Skeletal muscle cell (primary cell): ENCODE measurements at places on chromosomes 6 and 20.

- no peak for DNase-seq
Measured at GRCh38 chr6:134724771-134725340, 225.0 kb downstream of the ALDH8A1 start.

GRCh38 chr6:163671791-163672190 lies 257.3 kb downstream of the QKI start:
- no peak for DNase-seq

- DNase-seq, result no peak
Measured at GRCh38 chr20:48262466-48262865, 477.2 kb upstream of the SULF2 start.

- DNase-seq, result peak; percentile 67
Measured at GRCh38 chr6:155466539-155466938, 10.9 kb upstream of the NOX3 start.

DNA sequence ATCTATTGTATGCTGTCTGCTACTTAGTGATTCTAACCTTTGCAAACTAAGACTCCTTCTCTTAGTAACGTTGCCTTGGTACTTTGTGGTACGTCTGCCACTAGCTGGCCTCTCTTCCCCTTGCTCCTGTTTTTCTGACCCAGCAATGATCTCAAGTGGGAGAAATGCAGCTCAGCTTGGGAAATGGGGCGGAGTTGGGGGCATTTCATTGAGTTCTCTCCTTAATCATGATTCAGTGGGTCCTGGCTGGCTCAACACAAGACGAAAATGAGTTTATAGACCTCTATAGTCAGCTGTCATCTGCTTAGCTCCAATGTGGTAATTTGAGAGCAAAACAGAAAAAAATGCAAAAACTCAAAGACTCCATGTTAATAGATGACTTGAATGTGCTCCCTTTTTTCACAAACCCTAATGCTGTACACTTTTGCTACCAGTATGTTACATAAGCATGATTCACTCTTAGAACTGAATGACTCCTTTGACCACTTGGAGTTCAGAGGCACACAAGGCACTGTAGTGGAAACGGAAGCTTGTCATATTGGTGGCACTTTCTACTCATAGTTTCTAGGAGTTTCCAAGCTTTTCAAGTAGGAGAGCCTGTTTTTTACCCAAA lies 55.3 kb upstream of the SOX4 start:
- peak; percentile 19 for DNase-seq

DNA sequence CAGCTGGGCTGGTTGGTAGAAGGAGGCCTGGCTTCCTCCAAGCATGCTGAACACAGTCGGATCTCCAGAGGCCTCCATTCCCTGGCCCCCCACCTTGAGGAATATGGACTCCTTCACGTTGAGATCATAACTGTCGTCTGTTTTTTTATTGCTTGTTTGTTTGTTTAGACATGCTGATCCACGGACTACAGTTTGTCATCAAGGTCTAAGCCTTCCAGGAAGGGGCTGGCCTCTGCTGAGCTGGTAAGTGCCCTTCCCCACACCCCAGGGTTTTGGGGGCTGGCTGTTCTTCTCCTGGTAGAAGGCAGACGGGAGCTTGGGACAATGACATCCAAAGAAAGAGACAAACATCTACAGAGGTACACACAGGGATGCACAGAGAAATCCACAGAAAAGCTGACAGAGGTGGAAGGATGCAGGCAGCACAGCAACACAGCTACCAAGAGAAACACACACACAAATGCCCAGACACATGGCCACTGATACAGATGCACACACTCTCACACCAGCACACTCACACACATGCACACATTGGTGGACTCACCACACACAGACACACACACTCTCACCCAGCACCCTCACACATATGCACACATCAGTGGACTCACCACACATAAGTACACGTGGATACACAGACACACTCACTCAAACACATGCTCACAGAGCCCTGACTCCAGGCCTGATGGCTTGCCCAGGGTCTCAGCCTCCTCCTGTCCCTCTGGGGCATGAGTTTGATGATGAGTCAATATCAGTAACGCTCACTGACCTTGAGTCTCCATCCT lies 6.7 kb downstream of the BPIFA1 start:
- DNase-seq, result no peak

GRCh38 chr6:133761706-133762105 lies 127.2 kb upstream of the TCF21 start:
- DNase-seq, result no peak

GRCh38 chr6:36487698-36488097 lies 44.9 kb downstream of the KCTD20 start:
- DNase-seq, result no peak

- DNase-seq, result no peak
Measured at GRCh38 chr6:144653885-144654505, 368.9 kb downstream of the UTRN start.

GRCh38 chr20:44581515-44581914 lies 864 bp upstream of the PKIG start:
- DNase-seq, result no peak

- DNase-seq, result no peak
Measured at GRCh38 chr20:49635166-49635565, 67.2 kb upstream of the PTGIS start.
